ENCODE measurements at places on chromosomes 3 and 15.

- DNase-seq: no peak
These were observed 3.2 kb upstream of the PXYLP1 start for GRCh38 chr3:141228395-141228794.

- DNase-seq: no peak
These were observed 51.0 kb upstream of the ARL8B start for GRCh38 chr3:5071061-5071460.

- no peak for DNase-seq
These were observed 11.4 kb downstream of the MAN2A2 start for GRCh38 chr15:90914305-90915080.

- DNase-seq: no peak
These were observed 27.9 kb downstream of the PIAS1 start for GRCh38 chr15:68081869-68082505.

GRCh38 chr3:30078736-30079135, 527.7 kb upstream of the TGFBR2 start:
- DNase-seq: no peak

- no peak for DNase-seq
These were observed 309.8 kb downstream of the VPS13C start for GRCh38 chr15:61750271-61751084.

- no peak for DNase-seq
These were observed 244.7 kb downstream of the NSUN3 start for GRCh38 chr3:94307588-94307987.

GRCh38 chr15:66592505-66593218, 26.9 kb upstream of the LCTL start:
- DNase-seq: peak; percentile 90

GRCh38 chr15:32901995-32902394, 184.2 kb downstream of the GREM1 start:
- no peak for DNase-seq

GRCh38 chr3:18010001-18010400, 267.6 kb upstream of the TBC1D5 start:
- no peak for DNase-seq

DNA sequence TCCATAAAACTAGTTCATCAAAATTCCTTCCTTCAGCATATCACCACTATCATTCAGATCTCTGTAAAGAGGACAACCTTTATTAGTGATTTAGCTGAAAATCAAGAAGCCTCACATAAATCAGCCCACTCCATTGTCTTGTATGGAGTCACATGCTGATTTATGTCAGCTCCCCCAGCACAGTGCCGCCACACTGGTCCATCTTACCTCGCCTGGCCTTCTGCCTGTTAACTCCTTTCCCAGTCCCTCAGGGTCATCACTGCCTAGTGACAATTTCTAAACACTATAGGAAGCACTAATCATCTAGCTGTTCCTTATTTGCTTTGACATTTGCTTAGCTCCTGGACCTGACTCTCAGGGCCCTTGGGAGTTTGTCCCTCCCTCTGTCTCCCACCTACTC, 75.4 kb downstream of the PLCL2 start:
- DNase-seq: no peak

GRCh38 chr3:194035406-194036138, 100.4 kb upstream of the HES1 start:
- no peak for DNase-seq

GRCh38 chr3:162538491-162538890, 1041.9 kb downstream of the OTOL1 start:
- DNase-seq: no peak

- DNase-seq: peak; percentile 76
These were observed 792 bp downstream of the GABPB1 start for GRCh38 chr15:50353975-50354837.

GRCh38 chr3:557972-558371, 361.4 kb downstream of the CHL1 start:
- DNase-seq: no peak

DNA sequence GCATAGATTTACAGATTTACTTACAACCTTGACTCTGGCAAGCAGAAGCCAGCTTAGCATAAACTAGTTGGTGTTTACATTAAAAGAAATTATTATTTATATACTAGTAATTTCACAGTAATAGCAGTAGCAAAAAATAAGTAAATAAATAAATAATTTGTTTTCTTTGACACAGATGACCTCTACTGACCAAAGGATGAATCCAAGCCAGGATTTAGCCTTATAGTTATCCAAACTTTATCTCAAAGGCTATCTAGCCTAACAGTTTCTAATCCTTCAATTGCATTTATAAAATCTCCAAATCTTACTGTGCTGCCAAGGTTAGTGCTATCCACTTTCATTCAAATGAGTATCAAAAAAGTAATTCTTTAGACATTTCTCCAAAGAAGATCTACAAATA, 64.3 kb downstream of the FRMD5 start:
- DNase-seq: no peak

DNA sequence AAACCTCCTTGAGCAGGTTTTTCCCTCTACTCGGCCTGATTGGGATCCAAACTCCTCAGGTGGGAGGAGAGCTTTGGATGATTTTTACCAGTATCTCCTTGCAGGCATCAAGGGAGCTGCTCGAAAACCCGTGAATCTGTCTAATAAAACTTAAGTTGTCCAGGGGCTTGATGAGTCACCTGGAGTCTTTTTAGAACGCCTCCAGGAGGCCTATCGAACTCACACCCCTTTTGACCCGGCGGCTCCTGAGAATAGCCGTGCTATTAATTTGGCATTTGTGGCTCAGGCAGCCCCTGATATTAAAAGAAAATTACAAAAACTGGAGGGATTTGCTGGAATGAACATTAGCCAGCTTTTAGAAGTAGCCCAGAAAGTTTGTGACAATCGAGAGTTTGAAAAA, 41.6 kb downstream of the ZBTB11 start:
- DNase-seq: no peak

- DNase-seq: peak; percentile 17
These were observed 54.1 kb downstream of the SCN5A start for GRCh38 chr3:38595393-38595792.

GRCh38 chr15:41849861-41850260, 11.2 kb downstream of the PLA2G4B start:
- DNase-seq: no peak

DNA sequence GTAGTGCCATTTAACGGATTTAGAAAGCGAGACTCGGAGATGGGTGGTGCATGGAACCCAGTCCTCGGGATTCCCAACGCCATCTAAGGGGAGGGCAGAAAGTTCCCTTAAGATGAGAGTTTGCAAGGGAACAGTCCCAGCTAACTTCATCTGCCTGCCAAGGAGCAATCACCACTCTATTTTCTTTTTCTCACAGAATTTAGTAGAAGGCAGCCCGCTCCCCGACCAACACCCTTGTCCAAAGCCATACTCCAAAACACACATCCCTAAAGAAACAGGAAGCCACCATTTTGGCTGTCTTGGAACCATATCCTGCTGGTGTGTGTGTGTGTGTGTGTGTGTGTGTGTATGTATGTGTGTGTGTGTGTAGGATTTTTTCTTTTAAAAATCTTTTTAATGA, 7.1 kb upstream of the FGD5 start:
- DNase-seq: no peak

GRCh38 chr3:40985195-40985594, 214.1 kb upstream of the CTNNB1 start:
- peak; percentile 82 for DNase-seq

GRCh38 chr15:95911570-95912279, 418.8 kb upstream of the NR2F2 start:
- no peak for DNase-seq

DNA sequence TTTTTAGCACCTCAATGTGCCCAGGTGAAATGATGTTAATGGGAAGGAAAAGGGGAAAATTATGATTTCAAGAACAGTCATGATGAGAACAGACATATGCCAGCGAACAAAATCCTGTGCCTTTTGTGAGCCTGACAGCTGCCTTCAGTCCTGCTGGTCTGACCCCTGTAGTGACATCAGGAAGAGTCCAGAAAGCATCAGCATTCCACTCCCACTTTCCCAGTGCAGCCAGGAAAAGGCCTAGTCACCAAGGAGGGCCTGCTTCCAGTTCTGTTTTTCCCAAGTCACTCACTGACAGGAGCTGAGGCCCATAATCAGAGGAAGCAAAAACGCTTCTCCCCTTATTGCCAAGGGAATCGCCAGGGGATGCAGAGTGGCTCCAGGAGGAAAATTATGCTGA, 218.4 kb downstream of the ABHD5 start:
- DNase-seq: no peak

DNA sequence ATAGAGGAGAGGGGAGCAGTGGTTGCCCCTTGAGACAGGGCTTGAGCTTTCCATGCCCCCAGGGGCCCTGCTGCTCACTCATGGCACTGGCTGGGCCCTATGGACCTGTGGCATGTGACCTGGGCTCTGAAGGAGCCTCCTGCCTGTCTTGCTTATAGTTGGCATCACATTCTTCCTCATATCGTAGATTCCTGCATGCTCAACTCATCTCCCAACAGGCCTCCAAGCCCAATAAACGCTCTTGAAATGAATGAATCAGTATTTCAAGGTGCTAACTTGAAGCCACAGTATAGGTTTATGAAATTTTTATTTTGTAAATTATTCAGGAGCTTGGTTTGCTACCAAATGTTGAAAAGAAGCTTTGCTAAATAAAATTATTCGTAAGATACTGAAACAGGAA, 93.3 kb upstream of the SLC7A14 start:
- DNase-seq: no peak

GRCh38 chr3:169999433-169999832, 32.8 kb downstream of the SEC62 start:
- DNase-seq: no peak

- DNase-seq: no peak
These were observed 43.7 kb upstream of the MFGE8 start for GRCh38 chr15:88956906-88957305.

GRCh38 chr3:71172951-71173350, 410.6 kb downstream of the FOXP1 start:
- no peak for DNase-seq

- DNase-seq: no peak
These were observed 52.8 kb downstream of the ATP8B4 start for GRCh38 chr15:50066202-50066601.

DNA sequence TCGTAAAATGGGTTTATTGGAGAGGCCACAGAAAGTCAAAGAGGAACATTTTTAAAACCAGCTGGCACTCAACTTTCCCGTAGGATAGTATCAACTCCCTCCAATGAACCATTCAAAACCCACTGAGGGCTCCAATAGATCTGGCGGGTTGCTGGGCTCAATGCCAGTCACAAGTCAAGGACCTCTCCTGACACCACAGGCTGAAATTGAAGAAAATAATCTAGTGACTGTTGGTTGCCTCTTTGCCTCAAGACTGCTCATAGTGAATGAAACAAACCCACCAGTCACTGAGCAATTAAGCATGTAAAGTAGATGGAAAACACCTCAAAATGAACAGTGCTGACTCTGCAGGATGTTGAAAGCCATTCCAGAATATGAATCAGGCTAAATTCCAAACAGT, 500.6 kb upstream of the AGTR1 start:
- no peak for DNase-seq

- no peak for DNase-seq
These were observed 7.8 kb downstream of the SPSB4 start for GRCh38 chr3:141058996-141059395.

DNA sequence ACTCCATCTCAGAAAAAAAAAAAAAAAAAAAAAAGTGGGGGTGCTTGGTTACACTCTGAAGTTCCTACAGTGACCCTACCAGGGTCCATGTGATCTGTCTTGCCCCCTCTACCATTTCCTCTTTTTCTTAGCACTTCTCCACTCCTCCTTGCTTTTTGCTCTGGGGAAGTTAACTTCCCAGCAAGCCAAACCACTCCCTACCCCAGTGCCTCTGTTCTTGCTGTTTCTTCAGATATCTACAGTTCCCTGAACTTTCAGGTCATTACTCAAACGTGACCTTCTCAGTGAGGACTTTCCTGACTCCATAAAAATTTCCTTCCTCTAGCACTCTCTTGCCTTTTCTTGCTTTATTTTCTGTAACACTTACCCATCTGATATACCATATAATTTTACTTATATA, 61.1 kb upstream of the GCNT3 start:
- no peak for DNase-seq

DNA sequence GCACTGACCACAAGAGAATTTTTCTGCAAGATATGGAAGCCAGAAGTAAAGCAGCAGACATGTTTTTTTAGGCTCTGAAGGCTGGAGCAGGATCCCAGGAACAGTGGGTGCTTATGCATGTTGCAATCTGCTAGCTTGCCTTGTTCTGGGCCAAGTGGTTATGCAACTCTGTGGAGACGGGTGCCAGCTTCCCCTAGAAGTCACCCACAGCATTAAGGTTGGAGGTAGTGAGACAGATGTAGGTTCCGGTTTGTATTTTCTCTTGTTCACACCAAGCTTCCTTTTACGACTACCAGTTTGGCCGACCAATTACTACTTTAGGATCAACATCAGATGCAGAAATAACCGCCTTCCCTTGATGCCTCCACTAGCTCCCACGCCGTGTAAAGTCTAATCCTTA, 11.1 kb downstream of the DPH3 start:
- DNase-seq: no peak

- no peak for DNase-seq
These were observed 494.2 kb downstream of the FOXP1 start for GRCh38 chr3:71089271-71089847.

GRCh38 chr15:40002295-40002694, 36.7 kb downstream of the SRP14 start:
- DNase-seq: no peak

GRCh38 chr3:150519026-150519425, 27.3 kb downstream of the SERP1 start:
- no peak for DNase-seq

GRCh38 chr3:102526865-102527264, 92.0 kb downstream of the ZPLD1 start:
- DNase-seq: no peak

DNA sequence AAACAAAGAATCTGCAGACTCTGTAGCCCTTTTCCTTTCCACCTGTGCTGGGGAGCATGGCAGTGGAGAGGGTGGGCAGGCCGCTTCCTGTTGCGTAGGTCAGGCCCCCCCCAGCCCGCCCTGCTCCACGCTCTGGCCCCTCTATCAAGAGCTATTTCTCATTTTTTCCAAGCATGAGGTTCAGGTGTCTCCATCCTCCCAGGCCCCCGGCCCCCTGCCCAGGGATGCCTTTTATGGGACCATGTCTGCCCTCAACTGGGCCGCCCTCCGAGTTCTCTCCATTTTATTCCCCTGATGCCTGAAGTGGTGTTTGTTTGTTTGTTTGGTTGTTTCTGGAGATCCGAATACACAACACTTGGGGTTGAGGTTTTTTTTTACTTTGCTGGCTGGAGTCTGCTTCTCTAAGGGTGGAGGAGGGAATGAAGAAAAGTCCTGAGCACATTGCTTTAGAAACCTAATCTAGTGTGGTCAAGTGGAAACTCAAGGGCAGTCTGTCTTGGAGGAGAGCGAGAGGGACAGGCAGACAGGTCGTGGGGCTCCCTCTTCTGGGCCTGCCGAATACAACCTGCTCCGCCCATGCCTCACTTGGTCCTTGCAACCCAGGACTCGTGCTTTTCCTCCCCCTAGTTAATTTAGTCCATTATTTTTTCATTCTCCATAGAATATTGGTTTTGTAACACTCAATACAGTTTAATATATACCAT, 176.5 kb upstream of the LYSMD4 start:
- no peak for DNase-seq

- no peak for DNase-seq
These were observed 3.0 kb upstream of the CALML4 start for GRCh38 chr15:68208136-68208535.
